ENCODE measurements at places on chromosomes 2 and 18.

- peak; percentile 98 for DNase-seq
These were observed 14.3 kb downstream of the MALL start for GRCh38 chr2:110101280-110101844.

- no peak for DNase-seq
These were observed 237.8 kb downstream of the DCC start for GRCh38 chr18:52577795-52578194.

- no peak for DNase-seq
These were observed 43.3 kb downstream of the TGFA start for GRCh38 chr2:70510313-70510712.

GRCh38 chr2:9771481-9772017 is 71.7 kb upstream of the TAF1B start:
- no peak for DNase-seq

DNA sequence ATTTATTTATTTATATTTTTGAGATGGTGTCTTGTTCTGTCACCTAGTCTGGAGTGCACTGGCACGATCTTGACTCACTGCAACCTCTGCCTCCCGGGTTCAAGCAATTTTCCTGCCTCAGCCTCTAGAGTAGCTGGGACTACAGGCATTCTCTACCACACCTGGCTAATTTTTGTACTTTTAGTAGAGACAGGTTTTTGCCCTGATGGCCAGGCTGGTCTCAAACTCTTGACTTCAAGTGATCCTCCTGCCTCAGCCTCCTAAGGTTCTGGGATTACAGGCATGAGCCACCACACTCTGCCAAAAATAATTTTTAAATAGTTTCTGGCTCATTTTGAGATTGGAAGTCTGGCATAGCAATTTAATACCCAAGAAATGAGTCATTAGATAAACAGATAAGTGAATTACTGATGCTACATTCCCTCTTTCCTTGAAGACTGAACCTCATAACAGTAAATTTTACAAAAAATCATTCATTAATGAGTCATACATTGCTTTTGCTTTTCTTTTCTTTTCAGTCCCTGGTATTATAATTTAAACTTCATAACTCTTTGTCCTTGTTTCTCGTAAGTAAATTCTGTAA is 881.6 kb upstream of the PIK3C3 start:
- no peak for DNase-seq

GRCh38 chr2:157480182-157480961 is 36.5 kb upstream of the CYTIP start:
- DNase-seq = no peak

DNA sequence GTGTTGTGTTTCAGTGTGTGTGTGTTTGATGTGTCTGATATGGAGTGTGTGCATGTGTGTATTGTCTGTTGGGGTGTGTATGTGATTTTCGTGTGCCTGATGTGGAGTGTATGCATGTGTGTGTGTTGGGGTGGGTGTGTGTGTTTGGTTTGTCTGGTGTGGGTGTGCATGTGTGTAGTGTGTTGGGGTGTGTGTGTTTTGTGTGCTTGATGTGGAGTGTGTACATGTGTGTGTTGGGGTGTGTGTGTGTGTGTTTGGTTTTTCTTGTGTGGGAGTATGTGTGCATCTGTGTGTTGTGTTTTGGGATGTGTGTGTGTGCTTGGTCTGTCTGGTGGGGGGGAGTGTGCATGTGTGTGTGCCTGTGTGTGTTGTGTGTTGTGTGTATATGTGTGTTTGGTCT is 247.4 kb upstream of the ST6GAL2 start:
- no peak for DNase-seq

DNA sequence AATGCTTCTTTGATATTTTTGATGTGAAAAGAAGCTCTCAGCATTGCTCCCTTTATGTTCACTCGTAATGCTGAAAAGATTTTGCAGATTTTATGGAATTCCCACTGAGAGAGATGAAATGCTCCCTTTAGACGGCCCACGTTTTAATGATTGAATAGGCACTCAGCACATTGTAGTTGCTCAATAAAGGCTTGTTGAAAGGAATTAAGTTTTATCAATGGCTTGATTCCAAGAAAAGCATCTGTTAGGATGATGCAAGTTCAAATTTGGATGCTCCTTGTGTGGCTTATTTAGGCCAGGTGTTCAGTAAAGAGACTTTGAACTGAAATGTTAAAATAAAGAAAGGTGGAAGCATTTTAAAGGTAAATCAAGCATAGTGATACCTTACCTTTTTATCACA is 725.1 kb downstream of the EPHA4 start:
- DNase-seq = no peak

DNA sequence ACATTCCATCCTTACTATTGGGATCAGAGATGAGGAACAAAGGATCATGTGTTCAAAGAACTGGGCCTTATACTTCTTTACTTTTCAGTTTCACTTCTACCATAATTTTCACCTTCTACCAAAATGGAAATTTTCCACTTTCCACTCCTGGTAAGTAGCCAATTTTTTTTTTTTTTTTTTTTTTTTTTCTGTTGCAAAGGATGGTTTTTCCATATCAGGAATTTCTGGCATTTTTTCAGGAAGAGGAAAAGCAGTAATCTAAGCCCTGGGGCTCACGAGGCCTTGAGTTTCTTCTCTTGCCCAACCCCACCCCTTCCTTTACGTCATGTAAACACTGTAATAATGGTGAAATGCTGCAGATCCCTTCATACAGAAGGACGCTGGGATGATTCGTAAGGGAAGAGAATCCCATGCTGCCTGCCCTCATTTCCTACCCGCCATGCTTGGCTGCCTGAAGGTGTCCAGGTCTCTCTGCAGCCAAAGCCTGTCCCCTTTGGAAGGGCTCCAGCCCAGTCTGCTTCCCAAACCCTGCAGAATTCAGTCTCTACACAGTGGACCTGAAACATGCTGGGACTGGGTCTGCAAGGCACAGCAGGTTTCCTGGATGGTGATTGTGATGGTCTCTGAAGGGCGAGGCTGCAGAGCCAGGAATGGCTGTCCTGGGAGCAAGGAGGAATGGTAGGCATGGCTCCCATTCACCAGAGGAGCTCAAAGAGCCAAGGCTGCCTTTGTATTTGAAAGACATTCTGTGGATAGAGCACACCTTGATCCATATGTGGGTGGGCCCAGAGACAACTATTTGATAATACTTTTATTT is 57.0 kb downstream of the EFR3B start:
- DNase-seq = no peak

DNA sequence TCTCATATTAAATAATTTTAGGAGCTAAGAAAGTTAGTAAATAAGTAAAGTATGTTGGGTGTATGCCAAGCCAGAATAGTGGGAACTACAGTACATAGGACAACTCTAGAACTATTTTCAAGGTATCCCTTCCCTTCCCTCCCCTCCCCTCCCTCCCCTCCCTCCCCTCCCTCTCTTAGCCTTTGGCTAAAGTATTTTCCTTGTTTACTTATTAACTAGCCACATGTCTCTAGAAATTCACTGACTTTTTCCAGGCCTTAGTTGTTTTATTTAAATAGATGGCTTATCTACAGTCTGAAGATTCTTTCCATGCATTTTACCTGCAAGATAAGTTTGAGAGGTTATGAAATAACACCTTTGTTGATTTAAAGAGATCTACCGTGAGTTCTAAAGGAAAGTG is 402.1 kb downstream of the PARD3B start:
- DNase-seq = no peak
